ENCODE measurements at places on chromosomes 12 and 14.

- H3K4me3 ChIP-seq, result no peak overlapping the region
- no peaks in the 10 kb centered on the region for H3K27me3 ChIP-seq
- no peaks in the 10 kb centered on the region for H3K36me3 ChIP-seq
- no peak for DNase-seq
- H3K4me1 ChIP-seq, result no peaks in the 10 kb centered on the region
Measured at GRCh38 chr12:77314378-77315052, 249.1 kb upstream of the E2F7 start.

DNA sequence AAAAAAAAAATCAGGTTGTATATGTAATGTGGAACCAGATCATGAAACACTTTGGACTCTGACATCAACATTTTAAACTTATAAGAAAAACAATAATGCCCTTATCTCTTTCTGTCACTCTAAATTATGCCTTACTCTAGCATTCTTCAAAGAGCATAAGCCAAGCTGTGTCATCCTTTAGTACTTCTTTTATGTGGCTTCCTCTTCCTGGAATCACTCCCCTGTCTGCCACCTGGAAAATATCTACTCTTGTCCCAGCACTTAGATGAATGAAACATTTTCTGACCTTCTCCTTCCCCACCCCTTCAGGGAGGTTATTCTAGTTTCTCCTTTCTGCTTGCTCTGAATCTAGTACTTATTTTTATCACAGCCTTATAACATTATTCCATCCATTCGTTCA, 101.2 kb downstream of the CNTN1 start:
- no peaks in the 10 kb centered on the region for H3K27me3 ChIP-seq
- no peak for DNase-seq
- H3K27ac ChIP-seq, result no peak overlapping the region
- no peak overlapping the region for H3K4me3 ChIP-seq
- no peaks in the 10 kb centered on the region for H3K36me3 ChIP-seq

GRCh38 chr12:96197503-96198272, 3.5 kb downstream of the ELK3 start:
- H3K27ac ChIP-seq, result no peak overlapping the region
- no peak overlapping the region for H3K4me3 ChIP-seq
- no peak for DNase-seq
- H3K4me1 ChIP-seq, result peaks cover 34% of the 10 kb centered on the region
- no peaks in the 10 kb centered on the region for H3K27me3 ChIP-seq

GRCh38 chr12:77782034-77782433, 48.7 kb upstream of the NAV3 start:
- H3K27me3 ChIP-seq, result no peaks in the 10 kb centered on the region
- H3K4me3 ChIP-seq, result no peak overlapping the region
- no peak overlapping the region for H3K27ac ChIP-seq
- H3K4me1 ChIP-seq, result no peaks in the 10 kb centered on the region
- no peaks in the 10 kb centered on the region for H3K36me3 ChIP-seq

- no peak for DNase-seq
- H3K4me3 ChIP-seq, result no peak overlapping the region
- no peaks in the 10 kb centered on the region for H3K27me3 ChIP-seq
- no peak overlapping the region for H3K27ac ChIP-seq
- H3K36me3 ChIP-seq, result no peaks in the 10 kb centered on the region
Measured at GRCh38 chr14:71208702-71209357, 301.6 kb downstream of the PCNX1 start.
